ENCODE measurements at places on chromosomes 11 and 22.

DNA sequence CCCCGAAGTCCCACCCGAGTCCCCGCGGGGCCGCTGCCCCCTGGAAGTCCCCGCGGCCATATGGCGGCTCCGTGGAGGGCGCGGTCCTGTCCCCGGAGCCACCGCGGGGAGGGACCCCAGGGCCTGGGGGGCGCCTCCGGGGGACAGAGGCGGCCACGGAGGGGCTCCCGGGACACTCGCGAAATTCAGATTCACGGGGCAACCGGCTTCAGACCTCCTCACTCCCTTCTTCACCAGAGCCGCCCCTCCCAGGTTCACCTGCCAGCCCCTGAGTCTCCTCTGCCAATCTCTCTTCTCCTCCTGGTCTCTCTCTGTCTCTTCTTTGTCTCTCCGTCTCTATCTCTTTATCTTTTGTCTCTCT lies 28.2 kb upstream of the TOLLIP start:
- DNase-seq: no peak

GRCh38 chr11:69040581-69041260 lies 8.0 kb upstream of the TPCN2 start:
- DNase-seq: peak; percentile 58

DNA sequence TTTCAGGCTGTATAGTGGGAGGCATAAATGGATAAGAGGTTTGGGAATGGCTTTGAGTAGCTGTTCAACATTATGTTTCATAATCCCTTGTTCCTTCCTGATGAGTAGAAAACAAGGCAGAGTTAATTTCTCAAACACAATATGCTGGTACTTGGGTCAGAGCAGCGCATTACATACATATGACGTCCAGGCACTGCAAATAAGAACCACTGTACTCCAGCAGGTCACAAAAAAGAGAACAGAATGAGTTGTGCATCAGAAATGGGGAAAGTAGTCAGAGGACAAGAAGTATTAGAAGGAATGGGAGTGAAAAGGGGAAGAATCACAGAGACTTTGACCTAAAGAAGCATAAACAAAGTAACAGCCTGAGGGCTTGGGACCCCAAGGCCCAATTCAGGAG lies 44.0 kb upstream of the RDX start:
- DNase-seq: no peak

DNA sequence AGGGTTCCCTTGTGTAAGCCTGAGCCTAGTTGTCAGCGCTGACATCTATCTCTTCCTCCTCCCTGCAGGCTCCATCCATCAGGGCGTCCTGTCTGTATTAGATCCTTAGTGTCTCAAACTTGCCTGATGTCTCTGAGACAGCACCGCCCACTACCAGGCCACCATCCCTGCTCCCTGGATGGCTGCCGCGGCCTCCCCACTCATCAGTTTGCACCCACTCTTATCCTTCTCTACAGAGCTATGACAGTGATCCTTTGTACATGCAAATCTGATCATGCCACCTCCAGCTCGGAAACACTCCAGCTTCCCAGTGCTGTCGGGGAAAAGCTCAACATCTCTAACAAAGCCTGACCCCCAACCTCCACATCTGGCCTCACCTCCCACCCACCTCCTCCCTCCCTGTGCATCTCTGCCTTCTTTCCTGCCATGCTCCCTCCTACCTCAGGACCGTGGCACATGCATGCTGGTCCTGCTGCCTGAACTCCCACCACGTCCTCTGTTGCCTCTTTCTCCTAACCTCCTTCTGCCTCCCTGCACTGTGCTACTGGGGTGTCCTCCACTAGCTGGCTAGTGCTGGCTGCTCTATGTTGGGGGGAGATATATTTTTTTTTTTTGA lies 61.6 kb upstream of the EIF3D start:
- no peak for DNase-seq

DNA sequence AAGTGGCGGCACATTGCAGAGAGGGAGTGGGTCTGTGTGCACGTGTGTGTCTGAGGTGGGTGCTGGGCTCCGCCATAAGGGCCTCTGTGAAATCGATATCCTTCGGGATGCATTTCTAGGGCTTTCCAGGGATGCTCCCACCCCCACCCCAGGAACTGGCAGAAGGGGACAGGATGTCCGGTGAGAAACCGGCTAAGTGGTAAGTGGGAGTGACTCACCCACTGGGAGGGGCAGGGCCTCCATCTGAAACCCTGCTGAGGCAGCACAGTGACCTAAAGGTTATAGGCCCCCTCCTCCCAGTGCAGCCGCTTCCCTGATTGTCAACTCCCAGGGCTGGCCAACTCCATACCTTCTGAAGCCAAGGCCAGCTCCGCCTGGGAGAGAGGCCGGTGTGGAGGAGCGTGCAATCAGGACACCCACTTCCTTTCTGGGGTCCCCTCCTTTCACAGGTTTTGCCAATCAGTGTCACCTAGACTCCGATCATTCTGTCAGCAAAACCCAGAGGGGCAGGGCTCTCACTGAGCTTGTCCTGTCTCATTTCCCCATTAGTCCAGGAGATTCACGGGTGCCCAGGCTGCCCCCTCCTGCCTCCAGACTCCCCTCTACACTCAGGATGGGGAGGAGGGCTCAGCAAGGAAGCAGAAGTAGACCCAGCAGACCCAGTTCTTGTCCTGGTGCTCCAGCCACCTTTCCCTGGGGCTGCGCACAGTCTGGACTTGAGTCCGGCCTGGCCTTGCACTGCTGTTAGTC lies 44.5 kb downstream of the NECTIN1 start:
- no peak for DNase-seq

Data from activated naive CD8-positive, alpha-beta T cell treated with anti-CD3 and anti-CD28 coated beads for 36 hours (primary cell).